Epithelial cell of proximal tubule (primary cell): ENCODE measurements at places on chromosomes 7 and 10.

- DNase-seq = no peak
Measured at GRCh38 chr7:135978624-135979023, 1.5 kb upstream of the MTPN start.

GRCh38 chr10:45308707-45309106 is 6.7 kb downstream of the OR13A1 start:
- no peak for DNase-seq

- no peak for DNase-seq
Measured at GRCh38 chr7:143325240-143325639, 9.3 kb downstream of the CLCN1 start.

GRCh38 chr10:118167056-118167700 is 120.4 kb upstream of the RAB11FIP2 start:
- DNase-seq = no peak

GRCh38 chr10:110226543-110226925 is 19.1 kb downstream of the MXI1 start:
- no peak for DNase-seq

GRCh38 chr7:42232275-42232674 is 4.7 kb downstream of the GLI3 start:
- no peak for DNase-seq

DNA sequence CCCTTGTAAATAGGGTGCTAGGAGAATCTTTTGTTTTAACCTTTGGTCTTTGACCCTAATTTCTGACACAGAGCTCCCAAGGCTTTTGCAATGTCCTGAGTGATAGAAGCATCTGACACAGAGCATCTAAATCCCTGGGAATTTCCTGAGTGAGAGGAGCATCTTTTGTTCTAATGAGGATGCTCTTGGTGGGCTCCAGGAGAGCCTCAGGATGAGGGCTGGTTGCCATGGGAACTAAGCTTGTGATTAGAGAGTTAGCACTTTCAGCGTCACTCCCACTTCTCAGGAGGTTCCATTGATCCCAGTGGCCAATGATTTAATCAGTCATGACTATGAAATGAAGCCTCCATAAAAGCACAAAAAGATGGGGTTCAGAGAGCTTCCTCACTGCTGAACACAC is 264.8 kb downstream of the KIF20B start:
- DNase-seq = no peak
